Bone marrow (tissue), 2 donors: ENCODE measurements at places on chromosomes 2 and 18.

GRCh38 chr2:14751581-14751980 lies 119.1 kb downstream of the LRATD1 start:
- DNase-seq = no peak

DNA sequence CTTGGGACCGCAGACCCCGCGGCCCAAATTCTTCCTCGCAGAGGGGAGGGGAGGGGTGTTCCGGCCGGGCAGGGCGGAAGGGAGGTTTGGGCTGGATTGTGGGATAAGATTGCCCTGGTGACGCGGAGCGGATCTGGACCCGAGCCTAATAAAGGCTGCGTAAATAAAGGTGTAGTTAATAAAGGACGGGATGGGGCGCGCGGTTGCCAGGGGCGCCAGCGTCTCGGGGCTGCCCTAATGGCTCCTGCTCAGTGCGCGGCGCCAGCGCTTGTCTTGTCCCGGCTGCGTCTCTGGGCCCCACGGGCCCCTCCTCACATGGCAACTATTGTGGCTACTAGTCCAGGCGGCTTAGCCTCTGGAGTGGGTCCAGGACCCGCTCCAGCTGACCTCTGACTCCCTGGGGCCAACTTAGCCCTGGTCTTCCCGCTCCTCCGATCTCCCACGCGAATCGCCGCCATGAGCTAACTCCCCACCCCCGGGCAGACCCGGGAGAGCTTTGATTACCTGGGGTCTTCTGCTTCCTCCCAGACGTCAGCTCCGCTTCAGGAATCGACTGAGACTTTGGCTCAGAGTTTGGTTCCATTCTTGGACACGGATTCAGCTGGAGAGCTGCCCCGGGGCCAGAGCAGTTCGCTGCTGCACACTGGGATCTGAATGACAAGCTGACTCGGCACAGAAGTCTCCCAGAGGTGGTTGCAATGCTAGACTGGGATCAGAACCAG lies 36.5 kb downstream of the SLC25A52 start:
- no peak for DNase-seq

DNA sequence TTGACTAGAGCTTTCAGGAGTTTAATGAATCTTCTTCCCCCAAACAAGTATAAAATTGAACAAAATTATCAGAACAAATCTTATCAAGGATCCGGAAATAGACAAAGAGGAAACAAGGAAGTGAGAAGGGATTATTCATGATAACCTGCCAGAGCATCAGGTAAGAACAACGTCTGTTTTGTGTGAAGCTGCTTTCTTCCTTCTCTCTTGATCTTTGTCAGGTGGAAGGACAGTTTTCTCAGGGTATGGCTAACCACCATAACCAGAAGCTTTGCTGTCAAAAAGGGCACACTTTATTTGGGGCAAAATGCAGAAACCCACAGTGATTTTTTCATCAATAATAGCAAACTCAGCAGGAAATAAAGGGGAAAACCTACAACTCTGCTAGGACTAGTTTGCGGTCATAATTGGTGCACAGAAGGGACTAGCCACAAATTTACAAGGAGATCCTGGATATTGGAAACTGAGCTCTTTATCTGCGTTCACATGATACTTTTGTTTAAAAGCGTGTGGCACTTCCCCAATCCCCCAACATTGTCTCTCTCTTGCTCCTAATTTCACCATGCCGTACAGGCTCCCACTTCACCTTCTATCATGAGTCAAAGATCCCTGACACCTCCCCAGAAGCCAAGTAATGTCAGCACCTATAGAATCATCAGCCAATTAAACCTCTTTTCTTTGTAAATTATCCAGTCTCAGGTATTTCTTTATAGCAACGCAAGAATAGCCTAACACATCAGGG lies 124.2 kb downstream of the FSIP2 start:
- no peak for DNase-seq

GRCh38 chr2:52423111-52423510 lies 1344.5 kb upstream of the CHAC2 start:
- no peak for DNase-seq

DNA sequence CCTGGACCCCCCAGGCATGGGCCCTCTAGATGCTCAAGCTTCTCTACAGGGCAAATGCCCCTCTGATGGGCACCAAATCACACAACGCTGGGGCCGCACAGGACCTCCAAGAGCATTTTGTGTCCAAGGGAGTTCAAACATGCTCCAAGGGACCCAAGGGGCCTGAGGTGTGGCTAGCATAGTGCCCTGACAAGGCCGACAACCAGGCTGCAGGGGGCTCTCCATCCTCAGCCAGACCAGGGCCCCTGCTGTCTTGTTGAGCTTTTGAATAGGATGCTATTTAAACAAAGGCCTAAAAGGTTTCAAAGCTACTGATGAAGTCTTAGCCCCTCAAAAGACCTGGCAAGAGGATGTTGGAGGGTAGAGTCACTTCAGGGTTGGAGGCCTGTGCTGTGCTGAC lies 33.1 kb downstream of the EN1 start:
- DNase-seq = no peak

- DNase-seq = no peak
These were observed 28.1 kb downstream of the USP37 start for GRCh38 chr2:218540015-218540414.

- DNase-seq = no peak
These were observed 18.0 kb upstream of the YWHAQ start for GRCh38 chr2:9648821-9649220.

DNA sequence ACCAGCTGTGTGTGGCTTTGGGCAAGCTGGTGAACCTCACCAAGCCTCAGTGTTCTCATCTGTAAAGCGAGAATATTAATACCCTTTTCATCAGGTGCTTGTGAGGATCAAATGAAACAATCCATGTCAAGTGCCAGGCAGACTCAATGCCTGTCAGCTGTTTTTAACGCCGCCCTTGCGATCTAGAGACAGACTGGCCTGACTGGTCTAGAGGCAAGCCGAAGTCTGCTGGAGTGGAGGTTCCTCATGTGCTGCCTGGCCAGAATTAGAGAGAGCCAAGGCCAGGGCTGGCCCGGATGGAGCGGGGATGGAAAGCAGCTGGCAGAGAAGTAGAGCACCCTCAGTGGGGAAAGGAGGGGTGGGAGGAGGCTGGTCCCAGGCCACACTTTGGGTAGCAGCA lies 74.5 kb upstream of the B3GNT7 start:
- DNase-seq = no peak

DNA sequence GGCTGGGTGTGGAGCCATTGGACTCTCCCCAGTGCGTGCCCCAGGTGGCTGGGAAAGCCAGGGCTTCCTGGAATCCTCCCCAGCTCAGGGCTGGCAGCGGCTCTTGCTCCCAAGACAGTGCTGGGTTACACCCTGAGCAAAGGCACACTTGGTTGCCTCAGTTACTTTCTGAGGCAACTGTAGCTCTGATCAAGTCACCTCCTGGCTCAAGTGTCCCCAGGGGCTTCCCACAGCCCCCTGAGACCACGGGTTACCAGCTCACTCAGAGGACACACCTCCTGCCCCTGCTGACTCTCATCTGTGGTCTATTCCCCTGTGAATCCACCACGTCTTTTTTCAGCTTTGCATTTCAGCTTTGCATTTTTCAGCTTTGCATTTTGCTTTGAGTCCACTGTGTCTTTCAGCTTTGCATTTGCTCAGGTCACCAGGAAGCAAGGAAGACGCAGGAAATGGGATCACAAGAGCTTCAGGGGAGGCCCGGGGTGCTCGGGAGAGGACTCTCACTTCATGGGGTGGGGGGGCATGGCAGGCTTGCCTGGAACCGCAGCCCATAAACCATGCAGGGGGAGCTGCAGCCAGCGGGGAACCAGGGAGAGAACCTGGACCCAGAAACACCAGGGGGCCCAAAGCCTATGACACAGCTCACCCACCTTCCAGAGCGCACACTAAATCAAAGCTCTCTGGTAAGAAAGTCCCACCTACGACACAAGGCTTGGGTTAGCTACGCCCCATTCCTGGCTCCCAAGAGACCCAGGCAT lies 138.0 kb upstream of the ASB18 start:
- no peak for DNase-seq

GRCh38 chr2:47558768-47559684 lies 156.1 kb downstream of the MSH2 start:
- no peak for DNase-seq

DNA sequence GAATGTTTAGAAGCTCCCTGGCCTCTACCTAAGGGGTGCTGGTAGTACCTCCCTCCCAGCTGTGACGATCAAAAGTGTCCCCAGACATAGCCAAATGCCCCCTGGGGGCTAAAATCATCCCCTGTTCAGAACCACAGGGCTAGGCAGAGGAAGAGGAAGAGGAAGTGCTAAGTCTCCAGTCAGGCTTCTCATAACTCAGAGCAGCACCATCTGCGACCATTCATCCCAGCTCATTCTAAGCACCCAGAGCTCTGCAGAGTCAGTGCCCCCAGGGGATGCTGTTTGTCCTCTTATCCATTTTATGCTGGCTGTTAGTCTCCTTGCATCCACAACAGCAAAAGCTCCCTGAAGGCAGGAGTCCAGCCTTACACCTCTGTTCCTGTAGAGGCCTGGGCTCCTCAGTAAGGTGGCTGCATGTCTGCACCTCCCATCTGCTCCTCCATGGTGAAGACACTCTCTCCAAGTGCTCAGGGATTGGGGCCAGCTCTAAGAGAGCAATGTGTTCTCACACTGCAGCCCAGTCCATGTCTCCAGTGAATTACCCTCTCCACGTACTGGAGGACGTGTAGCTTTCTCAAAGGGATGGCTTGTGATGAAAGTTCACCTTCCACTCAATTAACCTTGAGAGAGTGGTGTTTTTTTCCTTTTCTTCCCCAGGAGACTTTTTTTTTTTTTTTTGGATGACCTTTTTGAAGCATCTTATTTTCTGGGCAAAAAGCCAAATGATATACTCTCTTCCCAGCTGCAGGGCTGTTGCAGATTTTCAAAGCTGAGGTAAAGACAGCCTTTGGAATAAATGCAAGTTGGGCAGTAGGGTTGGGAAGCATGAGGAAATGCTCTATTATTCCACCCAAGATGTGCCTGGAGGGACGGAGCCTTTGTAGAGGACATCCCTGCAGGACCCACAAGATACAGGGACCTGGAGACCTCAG lies 158.9 kb upstream of the SLC14A2 start:
- DNase-seq = no peak

- DNase-seq = no peak
These were observed 54.9 kb upstream of the ITPRID2 start for GRCh38 chr2:181836583-181836982.

- no peak for DNase-seq
These were observed 17.1 kb downstream of the PXDN start for GRCh38 chr2:1727101-1727771.

GRCh38 chr2:37897511-37897910 lies 27.6 kb upstream of the RMDN2 start:
- no peak for DNase-seq

DNA sequence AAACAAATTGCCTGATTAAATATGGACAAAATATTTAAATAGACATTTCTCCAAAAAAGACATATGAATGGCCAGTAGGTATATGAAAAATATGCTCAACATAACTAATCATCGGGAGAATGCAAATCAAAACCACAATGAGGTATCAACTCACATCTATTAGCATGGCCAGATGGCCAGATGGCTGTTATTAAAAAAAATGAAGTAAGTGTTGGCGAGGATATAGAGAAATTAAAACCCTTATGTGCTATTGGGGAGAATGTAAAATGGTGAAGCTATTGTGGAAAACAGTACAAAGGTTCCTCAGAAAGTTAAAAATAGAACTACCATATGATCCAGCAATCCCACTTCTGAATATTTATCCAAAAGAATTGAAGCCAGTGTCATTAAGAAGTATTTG lies 272.3 kb upstream of the ZNF804A start:
- no peak for DNase-seq

DNA sequence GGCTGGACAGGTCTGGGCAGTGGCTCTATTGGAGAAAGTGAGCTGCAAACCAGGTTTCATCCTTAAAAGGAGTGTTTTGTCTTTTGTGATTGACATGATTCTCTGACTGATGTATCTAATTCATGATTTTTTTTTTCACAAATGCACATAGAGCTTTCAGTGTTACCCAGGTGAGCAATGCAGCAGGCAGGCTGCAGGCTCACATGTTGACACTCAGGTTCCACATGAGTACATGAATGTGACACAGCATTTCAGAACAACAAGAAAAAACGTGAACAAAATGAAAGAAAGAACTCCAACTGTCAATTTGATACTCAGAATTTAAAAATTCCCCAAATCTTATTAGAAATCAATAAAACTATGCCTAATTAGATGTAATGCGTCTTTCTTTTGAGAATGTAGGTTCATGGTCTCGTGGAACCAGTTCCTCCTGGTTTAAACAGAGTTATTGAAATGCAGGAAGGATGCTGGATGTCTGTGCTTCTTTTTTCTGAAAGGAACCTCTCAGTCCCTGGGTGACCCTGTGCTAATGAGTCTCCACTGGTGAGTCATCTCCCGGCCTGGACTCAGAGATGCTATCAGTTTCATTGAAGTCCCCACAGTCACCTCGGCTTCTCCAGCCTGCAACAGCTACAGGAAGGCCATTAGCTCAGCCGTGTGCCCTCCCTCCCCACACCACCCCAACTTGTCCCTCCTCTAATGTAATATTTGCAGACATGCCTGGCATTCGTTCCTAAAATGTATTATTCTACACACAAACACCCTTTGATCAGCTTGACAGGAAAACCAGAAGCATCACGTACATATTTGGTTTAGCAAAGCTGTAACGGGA lies 430.4 kb downstream of the LPIN1 start:
- no peak for DNase-seq

DNA sequence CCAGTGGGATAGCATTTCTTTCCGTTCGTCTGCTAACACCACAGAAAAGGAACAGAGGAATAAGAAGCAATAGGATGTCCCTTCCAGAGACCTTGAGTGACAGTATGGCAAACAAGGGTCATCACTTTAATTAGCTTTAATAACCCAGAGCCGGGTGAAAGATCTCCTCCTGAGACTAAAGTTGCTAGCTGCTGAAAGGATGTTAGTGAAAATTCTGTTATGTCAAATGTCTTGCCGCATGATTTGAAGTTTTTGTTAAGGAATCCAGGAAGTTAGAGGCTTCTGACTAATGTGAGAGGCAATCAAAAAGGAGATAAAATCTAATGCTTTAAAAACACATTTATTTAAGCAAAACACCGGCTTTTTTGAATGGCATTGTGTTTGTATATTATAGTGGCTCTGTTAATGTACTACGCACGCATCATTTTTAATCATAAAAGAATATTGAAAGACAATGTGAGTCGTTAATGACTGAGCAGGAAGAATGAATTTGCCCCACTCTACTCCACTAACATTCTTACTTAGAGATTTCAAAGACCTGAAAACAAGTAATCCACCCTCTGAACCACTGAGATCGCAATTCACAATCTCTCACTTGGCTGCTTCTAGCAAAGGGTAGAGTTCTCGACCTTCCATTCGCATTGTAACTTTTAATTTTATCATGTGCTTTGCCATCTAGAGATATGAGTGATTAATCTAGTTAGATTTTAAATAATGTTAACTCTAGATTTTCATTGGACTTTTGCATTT lies 536.6 kb downstream of the LRRTM4 start:
- DNase-seq = no peak

GRCh38 chr18:12470382-12471075 lies 62.8 kb downstream of the PRELID3A start:
- no peak for DNase-seq

GRCh38 chr2:100293341-100294161 lies 28.8 kb downstream of the LONRF2 start:
- DNase-seq = no peak

- DNase-seq = no peak
These were observed 50.8 kb downstream of the EDAR start for GRCh38 chr2:108938077-108938710.
